ENCODE measurements at places on chromosomes 3 and 15. TPM values are rescaled to one million over a fixed set of nuclear protein-coding genes. Genes with fewer than 3 reads are reported as not detected.

DNA sequence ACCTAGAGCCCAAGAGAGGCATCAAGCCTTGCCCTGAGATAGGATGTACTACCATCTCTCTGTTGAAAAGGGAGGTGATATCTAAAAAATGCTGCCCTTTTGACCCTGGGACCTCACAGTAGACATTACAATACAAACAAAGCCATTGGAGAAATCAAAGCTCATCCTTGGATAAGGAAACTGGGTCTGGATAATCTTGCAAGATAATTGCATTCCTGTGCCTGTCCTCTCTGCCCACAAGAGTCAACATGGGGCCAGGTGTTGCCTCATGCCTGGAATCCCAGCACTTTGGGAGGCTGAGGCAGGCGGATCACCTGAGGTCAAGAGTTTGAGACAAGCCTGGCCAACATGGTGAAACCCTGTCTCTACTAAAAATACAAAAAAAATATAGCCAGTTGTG is 57.3 kb upstream of the DLG1 start:
- no peak for DNase-seq

DNA sequence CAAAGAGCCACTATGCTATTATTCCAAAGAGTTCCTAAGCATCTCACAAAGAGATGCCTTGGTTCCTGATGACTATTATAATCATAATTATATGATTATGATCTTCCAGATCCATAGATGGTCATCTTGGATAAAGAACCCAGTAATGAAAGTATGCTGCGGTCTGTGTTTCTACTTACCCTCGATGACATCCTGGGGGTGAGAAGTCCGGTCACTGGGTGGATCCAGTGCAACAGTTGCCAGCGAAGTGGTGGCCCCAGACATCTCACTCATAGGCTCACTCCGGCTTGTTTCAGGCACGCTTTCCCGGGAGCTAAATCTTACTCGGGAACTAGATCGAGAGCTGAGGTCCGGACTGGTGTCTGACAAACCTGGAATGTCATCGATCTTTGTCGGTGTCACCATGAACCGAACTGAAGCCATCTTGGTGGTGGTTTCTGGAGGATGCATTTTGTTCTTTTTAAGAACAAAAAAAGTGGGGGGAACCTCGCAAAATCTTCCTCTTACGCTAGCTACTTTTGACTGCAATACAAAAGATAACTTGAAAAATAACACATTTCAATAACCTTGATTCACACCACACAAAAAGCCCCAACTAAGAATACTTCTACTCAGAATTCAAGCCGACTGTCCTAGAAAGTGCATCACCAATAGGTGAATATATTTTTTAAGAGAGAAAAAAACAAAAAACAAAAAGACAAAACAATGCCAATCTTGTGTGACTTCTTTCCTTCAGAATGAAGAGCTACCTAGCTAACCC is 1.2 kb downstream of the SLC12A6 start:
- DNase-seq, result no peak

DNA sequence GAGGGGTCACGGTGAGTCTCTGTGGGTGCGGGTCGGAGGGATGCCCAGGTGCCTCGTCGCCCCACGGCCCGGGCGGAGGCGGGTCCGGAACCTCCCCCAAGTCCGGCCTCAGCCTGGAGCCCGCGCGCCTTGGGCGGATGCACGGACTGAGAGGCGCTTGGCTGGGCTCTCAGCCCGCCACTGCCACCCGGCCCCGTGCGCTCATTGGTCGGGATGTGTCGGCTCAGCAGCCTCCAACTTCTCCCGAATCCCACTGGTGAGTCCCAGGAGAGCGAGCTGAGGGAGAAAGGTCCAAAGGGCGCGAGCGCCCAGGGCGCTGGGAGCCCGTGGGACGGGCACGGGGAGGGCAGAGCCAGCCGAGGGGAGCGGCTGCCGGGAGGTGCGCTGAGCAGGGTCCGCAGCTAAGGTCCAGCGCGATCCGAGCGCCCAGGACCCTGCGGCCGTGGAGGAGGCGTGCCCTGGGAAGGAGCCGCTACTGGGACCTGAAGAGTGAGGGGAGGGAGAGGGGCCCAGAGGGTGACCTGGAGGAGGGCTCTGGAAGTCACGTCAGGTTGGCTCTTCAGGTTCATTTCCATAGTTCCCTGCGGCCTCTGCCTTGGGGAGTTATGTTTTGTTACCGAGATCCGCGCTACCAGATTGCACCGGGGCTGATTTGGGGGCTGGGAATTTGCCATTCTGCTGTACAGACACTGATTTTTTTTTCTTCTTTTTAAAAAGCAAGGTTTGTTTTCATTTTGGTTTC is at the start of gene MME:
Gene MME, plus strand, starts transcription at position 574 of the 742 bp plus-strand sequence. CDS start 3,849 bp downstream, outside the sequence.
- DNase-seq, result peak; percentile 24

DNA sequence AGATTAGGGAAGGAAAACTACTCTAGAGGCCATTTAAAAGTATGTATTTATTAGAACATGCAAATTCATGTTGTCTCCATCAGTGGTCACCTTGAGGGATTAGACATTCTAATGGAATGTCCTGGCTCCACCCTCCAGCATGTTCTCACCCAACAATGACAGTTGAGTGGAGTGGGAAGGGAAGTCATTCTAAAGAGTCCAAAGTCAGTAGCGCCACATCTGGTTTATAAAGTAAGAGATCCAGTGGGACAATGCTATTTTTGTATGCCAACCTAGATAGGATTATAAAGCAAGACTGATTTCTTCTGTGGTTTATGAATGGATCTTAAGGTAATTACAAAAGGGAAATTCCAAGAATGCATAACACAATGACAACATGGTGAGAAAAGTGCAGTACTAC is 33.3 kb downstream of the SLC24A1 start:
- DNase-seq, result no peak

DNA sequence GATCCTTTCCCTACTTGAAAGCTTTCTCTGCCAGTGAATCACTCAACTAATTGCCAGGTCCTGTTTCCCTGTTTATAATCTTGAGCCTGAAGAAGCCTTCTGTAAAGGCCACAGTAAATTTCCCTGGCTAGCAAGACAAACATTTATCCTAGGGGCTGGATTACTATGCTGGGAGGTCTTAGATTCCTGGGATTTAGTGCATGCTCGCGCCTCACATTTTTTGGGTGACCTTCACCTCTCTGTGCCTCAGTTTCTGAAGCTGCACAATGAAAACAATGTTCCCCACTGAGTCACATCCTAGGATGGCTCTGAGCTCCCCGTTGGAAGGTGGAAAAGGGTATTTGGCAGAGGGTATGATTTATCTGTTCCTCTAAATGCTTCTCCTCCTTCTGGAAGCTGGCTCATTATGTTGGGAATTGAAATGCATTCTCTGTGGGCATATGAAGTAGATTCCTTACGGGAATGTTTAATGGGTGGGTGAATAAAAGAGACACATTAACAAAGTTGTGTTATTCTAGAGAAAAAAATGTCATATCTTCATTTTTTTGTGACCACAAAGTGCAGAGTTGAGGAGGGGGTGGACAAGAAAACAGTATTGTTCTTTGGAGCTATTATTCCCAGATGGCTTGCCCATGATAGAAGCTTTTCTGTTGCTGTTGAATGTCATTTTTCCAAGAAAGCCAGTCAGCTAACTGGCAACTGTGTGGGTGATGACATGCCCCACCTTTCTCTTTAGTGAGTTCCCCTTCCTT is 32.4 kb downstream of the LSM3 start:
- DNase-seq, result no peak

DNA sequence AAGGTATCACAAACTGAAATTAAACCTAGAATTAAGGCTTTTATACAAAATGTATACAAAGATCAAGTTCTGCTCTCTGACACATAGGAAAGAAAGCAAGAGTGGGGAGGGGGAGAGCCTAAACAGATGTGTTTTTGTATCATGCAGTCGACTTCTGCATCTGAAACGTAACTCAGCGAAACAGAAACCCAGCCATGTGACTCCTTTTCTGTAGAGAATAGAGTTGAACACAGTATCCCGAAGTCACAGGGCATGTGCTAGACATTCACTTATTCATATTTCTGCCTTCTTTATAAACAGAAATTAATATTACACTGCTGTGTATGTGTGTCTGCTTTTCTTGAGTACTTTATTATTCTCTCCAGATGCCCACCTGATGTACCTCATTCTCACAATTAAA is 121.0 kb downstream of the PDZRN3 start:
- no peak for DNase-seq

GRCh38 chr3:119301662-119302061 is 7.5 kb downstream of the ARHGAP31 start:
- DNase-seq, result no peak

DNA sequence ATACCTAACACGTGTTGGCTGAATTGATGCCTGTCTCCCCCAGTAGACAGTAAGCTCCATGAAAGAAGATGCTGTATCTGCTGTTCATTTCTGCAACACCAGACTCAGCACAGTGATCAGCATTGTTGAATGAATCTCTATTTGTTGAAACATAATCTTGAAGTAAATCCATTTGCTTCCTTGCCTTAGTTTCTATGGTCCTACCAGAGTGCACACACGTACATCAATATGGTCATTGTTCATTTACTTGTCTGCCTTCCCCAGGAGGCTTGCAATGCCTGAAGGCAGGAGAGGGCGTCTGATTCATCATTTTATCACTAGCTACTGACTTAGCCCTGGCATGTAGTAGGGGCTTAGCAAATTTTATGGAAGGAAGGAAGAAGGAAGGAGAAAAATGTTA is 19.2 kb downstream of the RBP2 start:
- DNase-seq, result no peak

- DNase-seq, result no peak
These were observed 368.4 kb downstream of the MECOM start for GRCh38 chr3:169295126-169295525.

GRCh38 chr3:142165194-142165593 is 15.8 kb upstream of the TFDP2 start:
- DNase-seq, result no peak

GRCh38 chr3:124372775-124373174 is 357.5 kb upstream of the UMPS start:
- no peak for DNase-seq

- no peak for DNase-seq
These were observed 51.8 kb upstream of the RFX7 start for GRCh38 chr15:56295433-56295832.

DNA sequence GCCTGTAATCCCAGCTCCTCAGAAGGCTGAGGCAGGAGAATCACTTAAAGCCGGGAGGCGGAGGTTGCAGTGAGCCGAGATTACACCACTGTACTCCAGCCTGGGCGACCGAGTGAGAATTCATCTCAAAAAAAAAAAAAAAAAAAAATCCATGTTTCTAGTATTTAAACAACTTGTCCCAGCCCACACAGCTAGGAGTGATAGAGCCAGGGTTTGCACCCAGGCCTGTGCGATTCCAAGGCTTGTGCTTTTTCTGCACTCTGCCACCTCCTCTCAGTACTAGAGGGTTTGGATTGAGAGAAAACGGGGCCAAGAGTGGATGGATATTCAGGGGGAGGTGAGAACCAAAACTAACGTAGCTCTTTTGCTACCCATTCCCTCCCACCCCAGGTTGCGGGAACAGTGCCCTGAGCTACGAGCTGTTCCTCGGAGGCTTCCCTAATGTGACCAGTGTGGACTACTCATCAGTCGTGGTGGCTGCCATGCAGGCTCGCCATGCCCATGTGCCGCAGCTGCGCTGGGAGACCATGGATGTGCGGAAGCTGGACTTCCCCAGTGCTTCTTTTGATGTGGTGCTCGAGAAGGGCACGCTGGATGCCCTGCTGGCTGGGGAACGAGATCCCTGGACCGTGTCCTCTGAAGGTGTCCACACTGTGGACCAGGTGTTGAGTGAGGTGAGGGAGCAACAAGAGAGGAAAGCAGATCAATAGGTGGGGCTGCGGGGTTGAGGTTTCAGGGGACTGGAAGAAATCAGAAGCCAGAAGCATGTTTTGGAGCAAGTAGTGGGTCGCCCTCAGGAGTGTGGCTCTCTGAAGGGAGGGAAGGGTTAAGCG is 4.1 kb downstream of the CAMK2N2 start:
- DNase-seq, result no peak

DNA sequence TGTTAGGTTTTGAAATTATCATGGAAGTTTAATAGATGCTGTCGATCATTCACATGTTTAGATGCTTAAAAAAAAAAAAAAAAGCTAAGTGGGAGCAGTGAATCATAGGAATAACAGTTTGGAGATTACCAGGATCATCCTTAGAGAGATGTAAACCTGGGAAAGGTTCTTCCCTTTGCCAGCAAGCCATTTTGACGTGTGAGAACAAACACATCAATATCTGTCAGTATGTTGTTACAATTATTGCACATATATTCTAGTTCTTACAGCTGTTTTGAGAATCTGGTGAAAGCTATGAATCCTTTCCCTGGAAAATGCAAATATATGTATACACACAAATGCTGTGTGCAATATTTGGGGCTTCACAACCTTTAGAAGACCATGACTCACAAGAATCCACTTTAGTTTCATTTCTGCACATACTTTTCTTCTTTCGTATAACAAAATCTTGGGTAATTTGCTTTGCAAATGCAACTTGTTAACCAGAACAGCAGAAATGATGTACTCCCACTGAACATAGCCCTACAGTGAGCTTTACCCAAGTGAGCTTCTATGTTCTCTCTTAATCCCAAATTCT is 12.0 kb downstream of the NFKBIZ start:
- DNase-seq, result no peak

DNA sequence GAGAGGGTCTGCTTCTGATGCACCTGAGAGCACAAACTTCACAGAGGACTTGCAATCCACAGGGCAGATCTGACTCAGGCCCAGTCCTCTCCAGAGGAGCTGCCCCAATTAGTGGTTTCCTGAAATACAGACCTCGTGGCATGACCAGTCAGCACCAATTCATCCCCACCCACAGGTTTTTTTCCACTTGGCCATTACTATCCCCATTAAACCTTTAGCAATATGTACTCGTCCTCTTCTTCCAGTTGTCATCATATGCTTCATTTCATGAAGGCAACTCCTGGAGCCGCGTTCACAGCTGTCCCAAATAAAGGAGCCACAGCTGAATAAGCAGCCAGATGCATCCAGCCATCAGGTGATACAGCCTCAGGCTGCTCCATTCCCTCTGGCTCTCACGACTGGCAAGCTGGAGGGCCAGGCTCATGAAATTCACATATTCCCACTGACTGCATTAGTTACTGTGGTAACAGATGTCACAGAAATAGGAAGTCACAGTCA is 163.1 kb downstream of the FMN1 start:
- no peak for DNase-seq

- DNase-seq, result no peak
These were observed 55.7 kb downstream of the TNIK start for GRCh38 chr3:171404376-171404967.

GRCh38 chr3:88132894-88133293 is 16.9 kb upstream of the C3orf38 start:
- DNase-seq, result no peak

- no peak for DNase-seq
These were observed 84.5 kb upstream of the STT3B start for GRCh38 chr3:31448035-31448881.

GRCh38 chr15:75181780-75182179 is 19.9 kb upstream of the C15orf39 start:
- no peak for DNase-seq

- DNase-seq, result no peak
These were observed 42.4 kb upstream of the ETV5 start for GRCh38 chr3:186151077-186151971.

CPNE9 gene
- total RNA-seq, result not detected

TSPAN3 gene
- 174 TPM for total RNA-seq

PLA2G4D gene
- total RNA-seq, result not detected

ACTC1 gene
- not detected for total RNA-seq

TGM5 gene
- total RNA-seq, result not detected

UCN2 gene
- not detected for total RNA-seq

ACKR4 gene
- total RNA-seq, result 1.1 TPM

PARP15 gene
- 0.48 TPM for total RNA-seq

DNAH12 gene
- 0.92 TPM for total RNA-seq

ZNF662 gene
- total RNA-seq, result 26.8 TPM

SLITRK3 gene
- 0.17 TPM for total RNA-seq

PPP1R14D gene
- total RNA-seq, result not detected

ANKRD34C gene
- not detected for total RNA-seq

CATSPER2 gene
- total RNA-seq, result 3.8 TPM

PLAAT1 gene
- total RNA-seq, result not detected
